ENCODE measurements at places on chromosomes 7 and 10.
A peak's percentile ranks its signal among the peaks of the same experiment; 100 is the strongest.

DNA sequence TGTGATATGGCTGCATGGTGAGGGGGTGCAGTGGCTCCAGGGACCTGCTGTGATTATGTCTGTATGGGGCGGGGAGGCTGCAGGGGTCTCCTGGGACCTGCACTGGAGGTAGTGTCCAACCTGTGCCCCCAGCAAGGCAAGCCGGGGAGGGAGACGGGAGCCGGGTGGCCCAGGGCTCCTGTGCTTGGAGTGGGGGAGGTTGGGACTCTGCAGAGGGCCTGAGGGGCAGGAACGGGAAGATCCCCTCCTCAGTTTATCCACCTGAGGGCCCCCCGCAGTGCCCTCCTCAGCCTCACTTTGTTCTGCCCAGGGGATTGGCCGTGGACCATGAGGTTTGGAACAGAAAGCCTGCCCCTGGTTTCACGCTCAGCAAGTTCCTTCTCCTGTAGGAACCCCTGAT, 22.8 kb upstream of the PWWP2B start:
- DNase-seq: no peak

DNA sequence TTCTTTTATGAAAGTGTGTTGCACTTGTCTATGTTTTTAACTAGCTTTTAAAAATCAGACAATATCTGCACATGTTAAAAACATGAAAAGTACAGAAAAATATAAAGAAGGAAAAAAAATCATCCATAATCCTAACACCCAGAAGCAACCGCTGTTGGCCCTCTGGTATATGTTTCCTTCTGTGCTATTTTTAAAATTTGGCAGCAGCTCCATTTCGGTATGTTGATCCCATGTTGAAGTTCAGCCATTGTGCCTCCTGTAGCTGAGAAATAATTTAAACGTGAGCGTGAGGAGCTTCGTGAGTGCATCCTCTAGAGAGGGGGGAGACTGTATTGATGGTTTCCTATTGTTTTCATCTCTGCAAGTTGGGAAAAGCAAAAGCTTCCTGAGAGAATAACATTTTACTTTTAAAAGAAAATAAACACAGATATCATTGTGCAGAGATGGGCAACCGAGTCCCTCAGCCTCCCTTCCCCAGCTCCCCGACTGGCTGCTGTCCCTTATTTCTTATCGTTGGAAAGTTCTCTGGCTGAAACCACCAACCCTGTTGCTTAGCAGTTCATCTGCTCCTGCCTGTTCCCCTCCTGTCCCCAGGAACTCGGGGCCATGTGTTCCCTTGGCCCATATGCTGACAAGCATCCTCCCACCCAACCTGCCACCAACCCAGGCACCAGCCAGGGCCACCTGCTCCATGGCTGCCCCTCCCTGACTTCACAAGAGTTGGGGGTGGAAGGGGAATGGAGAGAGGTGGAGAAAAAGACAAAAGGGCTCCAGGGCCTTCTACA, 499.1 kb upstream of the PODXL start:
- DNase-seq: no peak

GRCh38 chr10:33125522-33126517, 167.8 kb upstream of the ITGB1 start:
- DNase-seq: no peak

DNA sequence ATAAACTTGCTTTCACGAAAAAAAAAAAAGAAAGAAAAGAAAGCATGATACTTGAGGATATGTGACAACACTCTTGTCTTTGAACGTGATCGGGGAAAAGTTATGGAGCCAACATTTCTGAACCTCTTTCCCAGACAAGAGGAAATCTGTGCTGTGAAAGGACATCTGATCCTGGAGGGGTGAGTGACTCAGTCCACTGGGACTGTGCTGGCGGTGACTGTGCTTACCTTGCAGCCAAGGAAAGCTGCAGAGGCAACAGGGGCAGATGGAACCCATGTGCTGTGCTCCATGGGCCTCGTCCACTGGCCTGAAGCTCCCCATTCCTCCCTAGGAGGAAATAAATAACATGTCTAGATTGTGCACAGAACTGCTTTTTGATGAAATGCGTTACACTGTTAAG, 116.5 kb upstream of the RAB11FIP2 start:
- no peak for DNase-seq

- no peak for DNase-seq
Observed at GRCh38 chr7:52749880-52750279, 285.6 kb upstream of the POM121L12 start.

DNA sequence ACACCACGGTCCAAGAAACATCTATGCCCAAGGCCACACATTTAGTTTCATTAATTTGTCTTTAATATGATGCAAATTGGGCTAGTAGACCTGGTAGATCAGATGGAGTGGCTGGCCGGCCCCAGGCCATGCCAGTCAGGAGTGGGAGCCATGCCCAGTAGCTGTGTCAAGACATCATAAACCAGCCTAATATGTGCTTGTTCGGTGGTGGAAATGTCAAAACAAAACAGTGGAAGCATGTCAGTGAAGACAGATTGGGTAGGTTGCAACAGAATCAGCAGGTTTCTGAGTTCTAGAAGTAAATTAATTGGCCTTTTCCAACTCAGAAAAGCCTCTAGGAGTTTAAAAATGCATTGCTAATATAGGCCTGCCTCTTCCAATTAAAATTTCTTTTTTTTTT, 124.7 kb downstream of the NRP1 start:
- no peak for DNase-seq

- DNase-seq: no peak
Observed at GRCh38 chr10:20879136-20879535, 18.0 kb downstream of the NEBL start.

DNA sequence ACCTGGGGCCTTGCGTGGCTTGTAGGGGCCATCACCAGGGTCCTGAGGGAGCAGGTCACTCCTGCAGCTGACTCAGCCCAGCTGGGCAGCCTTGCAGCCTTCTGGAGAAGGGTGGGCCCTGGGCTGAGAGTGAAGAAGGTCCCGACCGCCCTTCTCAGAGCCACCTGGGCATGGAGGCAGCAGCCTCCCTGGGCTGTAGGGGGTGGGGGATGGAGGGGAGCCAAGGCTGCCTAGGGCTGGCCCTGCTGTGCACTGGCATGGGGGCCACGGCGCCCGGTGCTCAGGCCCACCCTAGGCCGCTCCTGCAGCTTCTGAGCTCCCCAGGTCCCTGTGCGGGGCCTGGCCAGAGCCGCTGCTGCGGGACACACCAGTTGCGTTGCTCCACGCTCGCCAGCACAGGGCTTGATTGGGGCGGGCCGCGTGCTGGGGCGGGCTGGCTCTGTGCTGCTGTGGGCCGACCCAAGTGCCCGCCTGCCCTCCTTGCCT, 63.6 kb upstream of the NKX6-2 start:
- no peak for DNase-seq

- no peak for DNase-seq
Observed at GRCh38 chr7:104936546-104936945, 77.5 kb upstream of the KMT2E start.

DNA sequence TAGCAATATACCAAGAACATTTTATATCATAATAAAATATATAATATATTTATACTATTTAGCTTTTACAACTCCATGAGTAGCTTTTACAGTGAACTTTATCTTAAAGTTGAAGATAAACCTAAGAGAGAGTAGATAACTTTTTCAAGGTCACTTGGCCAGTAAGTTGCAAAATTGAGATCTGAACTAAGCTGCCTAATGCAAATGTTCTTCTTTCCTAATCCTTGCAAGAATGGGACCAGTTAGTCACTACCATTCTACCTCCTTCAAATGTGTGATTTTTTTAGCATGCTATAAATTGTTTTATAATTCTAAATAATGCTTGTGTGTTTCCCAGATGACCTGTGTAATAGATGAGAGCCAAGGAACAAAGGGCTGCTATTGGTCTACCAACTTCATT, 47.8 kb downstream of the CH25H start:
- no peak for DNase-seq

DNA sequence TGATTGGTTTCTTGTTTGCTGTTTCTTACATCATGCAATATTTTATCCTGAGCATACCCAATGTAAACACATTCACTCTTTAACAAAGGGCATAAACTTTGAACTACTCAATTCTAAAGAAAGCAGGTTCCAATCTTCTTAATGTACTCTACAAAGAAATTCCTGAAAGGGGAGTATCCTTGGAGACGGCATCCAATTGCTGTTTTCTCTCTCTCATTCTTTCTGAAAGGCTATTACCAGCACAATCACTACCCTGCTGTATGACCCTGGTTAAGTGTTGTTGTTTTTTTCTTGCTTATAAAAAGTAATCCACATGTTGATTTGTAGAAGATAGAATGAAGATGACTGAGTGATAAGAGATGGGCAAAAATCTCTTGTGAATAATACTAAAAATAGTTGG, 176.0 kb downstream of the ZNF365 start:
- DNase-seq: no peak

GRCh38 chr7:157475095-157475494, 138.3 kb downstream of the DNAJB6 start:
- no peak for DNase-seq

- no peak for DNase-seq
Observed at GRCh38 chr7:121352323-121352722, 23.5 kb downstream of the WNT16 start.

DNA sequence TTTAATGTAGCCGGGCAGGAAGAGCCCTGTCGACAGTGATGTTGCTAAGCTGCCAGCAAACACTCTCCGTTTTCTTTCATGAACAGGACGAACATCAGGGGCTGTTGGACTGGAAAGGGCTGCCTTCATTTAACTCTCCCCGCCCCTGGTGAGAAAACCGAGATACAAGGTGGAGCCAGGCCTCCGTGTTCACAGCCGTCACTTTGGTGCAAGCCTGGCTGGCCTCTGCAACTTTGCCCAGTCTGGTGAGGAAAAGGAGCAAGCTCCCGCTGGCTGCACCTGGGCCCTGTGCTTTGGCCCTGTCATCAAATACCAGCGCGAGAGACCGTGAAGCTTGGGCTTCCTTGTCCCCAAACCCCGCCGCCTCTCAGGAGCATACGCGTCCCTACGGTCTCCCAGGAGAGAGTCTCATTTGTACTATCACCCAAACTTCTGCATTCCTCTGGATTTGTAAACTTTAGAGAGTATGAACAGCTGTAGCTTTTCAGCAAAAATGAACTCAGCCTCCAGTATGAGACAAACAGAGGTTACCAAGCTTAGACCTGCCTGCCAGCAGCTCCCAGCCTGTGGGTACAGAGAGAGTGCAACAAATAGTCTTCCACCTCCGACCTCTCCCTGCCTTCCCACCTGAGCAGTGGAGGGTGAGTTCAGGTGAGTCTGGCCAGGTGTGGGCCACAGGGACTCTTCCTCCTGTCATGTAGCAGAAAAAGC, 445.3 kb upstream of the MGMT start:
- no peak for DNase-seq

- no peak for DNase-seq
Observed at GRCh38 chr7:73443548-73444255, 10.1 kb downstream of the FZD9 start.

- DNase-seq: no peak
Observed at GRCh38 chr10:93410697-93411348, 71.3 kb downstream of the MYOF start.

DNA sequence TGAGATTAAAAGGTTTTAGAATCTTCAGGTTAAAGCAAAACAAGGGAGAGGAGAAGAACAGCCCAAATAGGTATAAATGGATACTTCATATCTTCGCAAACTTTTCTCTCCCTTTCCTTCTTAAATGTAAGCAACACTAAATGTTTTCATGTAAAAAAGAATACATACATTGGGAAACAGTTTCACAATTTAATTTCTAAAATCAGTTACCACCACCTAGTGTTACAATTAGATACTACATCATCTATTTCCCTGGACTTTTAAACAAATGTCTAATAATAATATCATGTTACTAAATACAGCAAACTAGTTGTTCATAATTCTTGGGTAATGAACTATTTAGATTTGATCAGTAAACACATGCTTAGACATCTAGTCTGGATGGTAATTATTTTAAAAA, 35.8 kb downstream of the MINDY3 start:
- no peak for DNase-seq

GRCh38 chr7:23462846-23463245, 7.4 kb downstream of the IGF2BP3 start:
- no peak for DNase-seq

DNA sequence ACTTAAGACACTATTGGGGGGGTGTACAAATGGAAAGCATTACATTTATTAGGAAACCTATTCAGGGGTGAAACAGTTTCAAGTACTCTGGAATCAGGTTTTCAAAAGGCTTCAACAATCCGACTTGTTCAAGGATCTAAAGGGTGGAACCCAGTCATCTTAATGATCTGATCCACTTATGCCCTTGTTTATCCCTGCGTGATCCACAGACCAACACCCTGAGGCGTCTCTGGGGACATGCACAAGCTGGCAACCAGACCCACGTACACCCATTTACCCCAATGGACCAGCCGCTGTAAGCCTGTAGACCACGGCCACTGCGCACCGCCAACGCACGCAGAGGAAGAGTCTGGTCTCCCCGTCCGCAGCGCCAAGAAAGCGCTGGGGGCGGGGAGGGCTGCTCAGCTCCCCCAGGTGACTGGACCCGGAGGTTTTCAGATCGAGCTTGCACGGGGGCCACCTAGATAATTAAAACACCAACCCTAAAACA, 13.4 kb downstream of the HNRNPF start:
- DNase-seq: peak; percentile 28

GRCh38 chr10:16789261-16789660, 28.0 kb downstream of the RSU1 start:
- DNase-seq: no peak

GRCh38 chr10:510415-510881, 179.0 kb downstream of the DIP2C start:
- peak; percentile 26 for DNase-seq

- DNase-seq: no peak
Observed at GRCh38 chr7:133371616-133372015, 118.7 kb downstream of the EXOC4 start.

DNA sequence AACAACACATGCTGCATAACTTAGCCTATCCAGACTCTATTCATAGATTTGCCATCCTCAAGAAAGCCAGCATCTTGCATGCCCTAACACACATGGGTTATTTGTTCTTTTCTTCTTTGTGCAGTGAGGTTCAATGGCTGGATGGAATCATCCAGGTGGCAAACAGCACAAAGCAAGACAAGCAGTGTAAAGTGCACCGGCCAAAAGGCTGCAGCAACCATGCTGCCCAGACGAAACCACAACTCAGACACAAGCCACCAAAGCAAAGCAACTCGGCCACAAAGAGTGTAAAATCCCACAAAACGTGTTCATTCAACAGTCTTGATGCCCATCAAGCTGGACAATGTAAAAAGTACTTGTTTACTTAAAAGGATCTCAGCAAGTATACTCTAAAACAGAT, 76.9 kb downstream of the PIP4K2A start:
- DNase-seq: no peak

- DNase-seq: no peak
Observed at GRCh38 chr10:70296406-70296899, 12.6 kb upstream of the NPFFR1 start.

- DNase-seq: no peak
Observed at GRCh38 chr10:78059906-78060702, 26.4 kb downstream of the RPS24 start.

DNA sequence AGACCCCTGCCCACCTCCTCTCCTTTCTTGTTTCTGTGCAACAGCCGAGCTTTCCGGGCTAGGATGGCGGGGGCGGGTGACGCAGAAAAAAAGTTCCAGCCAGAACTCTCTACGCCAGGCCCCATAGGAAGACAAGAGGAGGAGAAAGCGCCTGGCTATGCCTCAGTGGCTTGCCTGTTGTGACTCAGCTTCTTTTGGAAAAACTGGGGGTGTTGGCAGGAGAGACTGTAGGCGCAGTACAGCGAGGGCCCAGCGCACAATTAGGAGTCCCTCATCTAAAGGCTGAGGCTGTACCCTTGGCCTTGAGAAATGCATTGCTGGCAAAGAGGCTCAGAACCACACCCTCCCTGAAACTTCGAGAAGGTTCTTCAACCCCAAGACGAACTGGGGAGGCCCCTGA, 28.0 kb upstream of the KPNA7 start:
- DNase-seq: no peak

Data from thymus (tissue), 14 donors.